ENCODE measurements at places on chromosomes 12 and 14.

DNA sequence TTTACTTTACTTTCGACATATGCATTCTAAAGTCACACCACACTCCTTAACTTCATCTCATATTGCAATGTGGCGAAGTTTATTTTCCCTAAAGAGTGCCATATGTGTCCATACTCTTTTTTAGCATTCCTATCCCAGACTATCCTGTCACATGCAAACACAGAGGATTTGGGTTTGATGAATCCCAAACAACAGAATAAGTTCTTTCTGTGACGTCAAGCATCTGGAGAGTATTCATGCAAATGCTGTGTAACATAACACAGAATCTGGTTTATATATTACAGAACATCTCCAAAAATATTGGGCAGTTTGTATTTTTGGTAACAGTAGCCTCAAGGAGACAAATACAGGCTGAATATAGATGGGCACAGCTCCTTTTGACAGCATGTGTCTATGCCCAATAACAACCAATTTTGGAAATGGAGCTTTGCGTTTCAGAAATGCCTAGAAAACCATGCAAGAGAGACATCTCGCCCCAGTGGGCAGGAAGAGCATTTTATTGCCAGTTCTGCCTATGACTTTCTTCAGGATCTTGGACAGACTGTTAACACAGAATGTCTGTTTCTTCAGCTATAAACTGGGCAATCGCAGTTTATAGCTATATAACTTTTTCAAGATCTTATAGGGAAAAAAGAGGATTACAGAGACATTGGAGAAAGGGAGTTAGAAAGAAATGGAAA, 190.8 kb downstream of the ADAMTS20 start:
- no peak for DNase-seq

DNA sequence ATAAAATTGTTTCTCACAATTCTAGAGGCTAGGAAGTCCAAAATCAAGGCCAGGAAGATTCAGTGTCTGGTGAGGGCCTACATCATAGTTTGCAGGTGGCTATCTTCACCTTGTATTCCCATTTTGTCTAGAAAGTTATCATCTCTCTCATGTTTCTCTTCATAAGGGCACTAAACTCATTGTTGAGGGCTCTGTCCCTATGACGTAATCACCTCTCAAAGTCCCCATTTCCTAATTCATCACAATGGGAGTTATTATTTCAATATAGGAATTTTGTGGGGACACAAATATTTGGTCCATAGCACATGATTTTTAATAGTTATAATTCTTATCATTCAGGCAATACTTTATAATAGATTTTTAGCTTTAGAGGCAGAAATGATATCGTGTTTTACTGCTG, 1509.2 kb upstream of the SEL1L start:
- DNase-seq, result no peak

DNA sequence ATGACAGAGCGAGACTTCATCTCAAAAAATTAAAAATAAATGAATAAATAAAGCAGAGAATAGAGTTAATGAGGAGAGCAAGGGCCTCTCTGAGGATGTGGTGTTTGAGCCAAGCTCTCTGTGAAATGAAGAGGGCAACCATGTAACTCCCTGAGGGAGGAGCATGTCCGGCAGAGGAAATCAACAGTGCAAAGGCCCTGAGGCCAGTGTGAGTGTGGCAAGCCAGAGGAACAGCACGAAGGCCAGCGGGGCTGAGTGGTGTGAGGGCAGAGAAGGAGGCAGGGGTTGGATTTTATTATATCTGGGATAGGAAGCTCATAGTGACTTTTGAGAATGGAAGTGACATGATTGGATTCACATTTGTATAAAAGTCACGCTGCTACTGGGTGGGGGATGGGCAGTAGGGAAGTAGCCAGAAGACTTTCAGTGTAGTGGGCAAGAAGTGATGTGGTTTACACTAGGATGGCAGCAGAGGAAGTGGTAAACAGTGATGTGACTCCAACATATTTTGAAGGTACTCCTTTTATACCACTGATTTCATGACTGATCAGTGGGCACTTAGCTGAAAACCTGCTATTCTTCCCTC, 10.3 kb upstream of the LRP1-AS start:
- DNase-seq, result no peak

DNA sequence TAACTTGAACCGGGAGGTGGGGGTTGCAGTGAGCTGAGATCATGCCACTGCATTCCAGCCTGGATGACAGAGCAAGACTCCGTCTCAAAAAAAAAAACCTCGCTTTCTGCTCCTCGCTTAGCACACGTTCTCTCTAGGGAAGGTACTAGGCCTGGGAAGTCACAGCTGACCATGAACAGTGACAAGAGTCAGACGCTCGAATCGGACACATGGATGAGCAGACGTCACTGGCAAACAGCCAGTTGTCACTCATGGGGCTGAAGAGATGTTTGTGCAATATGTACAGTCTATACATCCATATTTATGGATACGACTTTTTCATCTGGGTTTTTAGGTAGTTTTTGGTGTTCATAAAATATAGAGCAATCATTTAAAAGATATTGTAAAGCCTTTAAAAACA, 19.4 kb downstream of the TCHP start:
- DNase-seq, result no peak

- no peak for DNase-seq
Observed at GRCh38 chr14:39140170-39140569, 26.0 kb downstream of the GEMIN2 start.

Measured in stimulated activated CD4-positive, alpha-beta T cell treated with anti-CD3 and anti-CD28 coated beads, Interleukin-1b, Interleukin-23, amount 100 ng/mL, for 1 hour (primary cell).